ENCODE measurements at places on chromosomes 1 and 21.

DNA sequence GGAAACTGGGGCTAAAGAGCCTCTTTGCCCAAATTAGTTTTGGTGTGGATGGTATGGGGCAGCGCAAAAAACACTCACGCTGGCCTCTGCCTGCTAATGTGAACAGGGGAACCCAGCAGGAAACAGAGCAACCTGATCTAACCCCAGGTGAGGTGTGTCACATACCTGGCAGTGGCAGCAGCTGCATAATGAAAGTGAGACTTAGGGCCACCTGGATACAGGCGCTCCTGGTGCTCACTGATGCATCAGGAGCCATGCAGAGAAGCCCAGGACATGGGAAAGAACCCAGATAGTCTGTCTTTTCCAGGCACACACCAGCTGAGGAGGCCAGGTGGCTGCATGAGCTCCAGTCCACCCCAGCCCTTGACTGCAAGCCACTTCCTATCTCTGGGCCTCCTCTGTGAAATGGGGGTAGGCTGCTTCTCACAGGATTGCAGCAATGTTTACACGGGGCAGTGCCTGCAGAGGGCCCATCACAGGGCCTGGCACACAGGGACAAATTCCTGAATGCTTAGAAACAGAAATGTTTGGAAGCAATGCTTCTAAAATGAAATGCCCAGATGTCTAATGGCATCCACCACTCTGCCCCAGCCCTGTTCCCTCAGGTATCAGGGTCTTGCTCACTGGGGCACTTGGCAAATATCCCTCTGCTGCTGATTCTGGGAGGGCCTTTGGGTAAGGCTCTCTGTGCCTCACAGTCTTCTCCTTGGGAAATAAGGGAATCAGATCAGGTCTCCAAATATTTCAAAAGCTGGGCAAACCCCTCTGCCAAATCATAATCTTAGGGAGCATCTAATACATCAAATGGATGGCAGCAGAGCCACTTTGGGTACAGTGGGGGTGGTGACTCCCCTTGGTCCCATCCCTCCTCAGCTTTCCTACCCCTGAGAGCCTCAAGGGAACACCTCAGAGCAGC, 19.9 kb downstream of the DHCR24 start:
- DNase-seq, result no peak

DNA sequence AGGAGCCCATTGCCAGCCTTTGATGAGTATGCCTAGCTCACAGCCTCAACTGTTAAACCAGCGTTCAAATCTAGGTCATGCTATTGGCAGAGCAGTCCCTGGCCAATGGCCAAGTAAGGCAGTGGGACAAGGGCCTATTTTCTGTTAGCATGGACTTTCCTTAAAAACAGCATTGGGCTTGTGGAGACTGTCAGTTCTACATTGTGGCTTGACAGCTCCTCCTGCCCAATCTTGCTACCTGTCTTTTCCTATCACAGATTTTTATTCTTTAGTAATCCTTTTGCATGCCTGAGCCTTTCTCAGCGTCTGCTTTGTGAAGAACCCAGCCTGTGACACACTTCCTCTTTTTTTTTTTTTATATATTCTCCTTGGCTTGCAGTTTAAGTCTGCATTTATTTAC, 56.4 kb downstream of the DIP2A start:
- DNase-seq, result no peak

- DNase-seq, result no peak
These were observed 9.2 kb downstream of the GNB1 start for GRCh38 chr1:1881727-1882126.

DNA sequence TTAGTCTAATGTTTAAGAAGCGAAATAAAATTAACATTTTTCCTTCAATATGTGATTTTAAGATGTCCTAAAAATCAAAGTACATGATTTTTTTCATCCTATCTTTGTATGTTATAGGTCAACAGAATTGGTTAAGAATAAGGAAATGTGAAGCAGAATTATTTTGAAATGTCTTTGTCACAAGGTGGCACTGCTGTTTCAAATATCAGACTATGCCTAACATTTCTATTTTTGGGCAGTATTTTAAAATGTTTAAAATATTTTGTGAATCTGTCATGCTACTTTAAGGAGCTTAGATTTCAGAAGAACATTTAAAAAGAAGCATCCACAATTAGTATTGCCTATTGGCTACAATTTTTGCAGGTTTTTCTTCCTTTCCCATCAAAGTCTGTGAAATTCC, 38.7 kb downstream of the AMY1C start:
- peak; percentile 1 for DNase-seq

GRCh38 chr1:67304023-67304422, 3.6 kb upstream of the IL12RB2 start:
- DNase-seq, result no peak

- DNase-seq, result no peak
These were observed 22.9 kb downstream of the CBR1 start for GRCh38 chr21:36092681-36093080.

DNA sequence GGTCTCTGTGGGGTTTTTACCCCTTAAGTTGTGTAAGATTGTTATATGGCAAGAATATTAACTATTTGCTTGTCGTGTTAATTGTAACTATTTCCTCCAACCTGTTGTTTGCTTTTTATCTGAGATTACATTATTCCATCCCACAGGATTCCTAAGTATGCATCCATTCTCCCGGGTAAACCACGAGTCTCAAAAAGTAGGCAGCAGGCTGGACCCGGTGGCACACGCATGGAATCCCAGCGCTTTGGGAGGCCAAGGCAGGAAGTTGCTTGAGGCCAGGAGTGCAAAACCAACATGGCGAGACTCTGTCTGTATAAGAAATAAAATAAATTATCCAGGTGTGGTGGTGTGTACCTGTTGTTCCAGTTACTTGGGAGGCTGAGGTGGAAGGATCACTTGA, 12.6 kb upstream of the RSPO1 start:
- no peak for DNase-seq

DNA sequence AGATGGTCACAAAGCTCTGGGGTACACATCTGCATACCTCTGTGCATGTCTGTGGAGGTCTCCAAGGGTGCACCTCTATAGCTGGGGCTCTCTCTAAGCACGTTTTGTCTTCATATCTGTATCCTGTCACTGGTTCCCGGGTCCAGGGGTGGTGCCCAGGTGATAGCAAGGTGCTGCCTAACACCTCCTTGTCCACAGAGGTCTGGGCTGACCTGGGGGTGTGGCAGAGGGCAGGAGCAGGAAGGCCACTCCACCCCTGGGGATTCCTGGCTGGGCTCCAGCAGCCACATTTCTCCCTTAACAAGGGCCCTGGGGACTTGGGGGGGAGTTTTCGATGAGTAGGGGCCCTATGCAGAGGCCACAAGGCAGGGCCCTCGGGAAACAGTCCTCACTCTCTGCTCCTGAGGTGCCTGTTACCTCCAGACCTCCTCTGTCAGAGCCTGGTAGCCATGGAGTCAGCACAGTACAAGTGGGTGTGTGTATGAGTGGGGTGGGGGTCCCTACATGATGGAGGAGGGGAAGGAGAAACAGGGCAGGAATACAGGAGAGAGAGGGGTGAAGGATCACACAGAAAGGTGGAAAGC, 7.0 kb upstream of the CDCP2 start:
- no peak for DNase-seq

DNA sequence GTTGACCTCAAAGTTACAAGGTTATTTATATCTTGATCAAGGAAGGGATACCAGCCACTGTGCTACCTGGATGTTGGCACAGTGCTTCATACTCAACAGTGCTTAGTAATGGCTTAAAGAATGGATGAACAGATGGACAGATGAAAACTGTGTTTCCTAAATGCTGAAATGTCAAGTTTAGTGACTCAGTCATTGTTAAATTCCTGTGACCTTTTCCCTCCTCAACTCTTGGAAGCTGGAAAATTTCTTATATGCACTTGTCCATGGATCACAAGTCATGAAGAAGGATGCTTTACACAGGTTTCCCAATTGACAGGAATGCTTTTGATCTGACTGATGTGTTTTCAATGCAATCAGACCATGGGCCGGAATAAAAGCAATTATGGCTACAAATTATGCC, 39.6 kb upstream of the SLC19A2 start:
- no peak for DNase-seq

GRCh38 chr1:110155878-110156522, 5.7 kb downstream of the SLC6A17 start:
- DNase-seq, result no peak

- DNase-seq, result no peak
These were observed 615.4 kb downstream of the PTPRU start for GRCh38 chr1:29851691-29852090.
